ENCODE measurements at places on chromosomes 2 and 18.

DNA sequence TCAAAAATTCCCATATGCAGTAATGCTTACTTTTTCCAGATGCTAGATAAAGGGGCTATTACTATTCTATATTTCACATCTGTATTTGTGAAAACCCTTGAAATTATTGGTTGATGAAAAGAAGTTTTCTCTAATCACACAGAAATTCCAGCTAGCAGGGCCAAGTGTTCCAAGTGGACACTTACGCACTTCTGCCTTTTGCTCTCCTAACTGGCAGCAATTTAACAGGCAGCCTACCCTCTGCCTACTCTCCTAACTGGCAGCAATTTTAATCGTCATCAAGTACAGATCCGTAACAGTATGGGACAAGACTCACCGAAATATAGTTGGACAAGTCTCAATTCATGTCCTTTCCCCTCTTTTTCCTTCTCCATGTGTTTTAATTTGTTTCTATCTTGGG lies 12.0 kb downstream of the LRRC30 start:
- DNase-seq = no peak

GRCh38 chr18:11147962-11148679 lies 1.2 kb downstream of the PIEZO2 start:
- DNase-seq = no peak

DNA sequence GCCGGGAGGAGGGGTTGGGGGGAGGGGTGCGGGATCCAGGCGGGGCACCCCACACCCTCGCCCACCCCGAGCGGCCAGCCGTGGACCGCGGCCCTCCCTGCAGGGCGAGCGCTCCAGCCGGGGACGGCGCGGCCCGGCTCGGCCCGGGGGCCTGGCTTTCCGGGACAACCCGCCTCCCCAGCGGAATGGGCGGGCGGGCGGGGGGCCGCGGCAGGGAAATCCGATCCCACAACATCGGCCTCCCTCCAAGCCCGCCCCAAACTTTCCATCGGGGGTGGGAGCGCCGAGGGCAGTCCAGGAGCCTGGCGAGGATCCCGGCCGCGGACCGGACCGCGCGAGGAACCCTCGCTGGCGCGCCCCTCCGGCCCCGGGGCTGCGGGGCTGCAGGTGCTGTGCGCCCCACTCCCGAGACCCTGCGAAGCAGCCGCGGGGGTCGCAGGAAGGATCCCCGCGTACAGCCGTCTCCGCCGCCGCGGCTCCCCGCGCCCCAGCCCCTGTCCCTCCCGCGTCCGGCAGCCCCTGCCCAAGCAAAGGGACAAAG lies 529 bp downstream of the SEMA4C start:
- no peak for DNase-seq

DNA sequence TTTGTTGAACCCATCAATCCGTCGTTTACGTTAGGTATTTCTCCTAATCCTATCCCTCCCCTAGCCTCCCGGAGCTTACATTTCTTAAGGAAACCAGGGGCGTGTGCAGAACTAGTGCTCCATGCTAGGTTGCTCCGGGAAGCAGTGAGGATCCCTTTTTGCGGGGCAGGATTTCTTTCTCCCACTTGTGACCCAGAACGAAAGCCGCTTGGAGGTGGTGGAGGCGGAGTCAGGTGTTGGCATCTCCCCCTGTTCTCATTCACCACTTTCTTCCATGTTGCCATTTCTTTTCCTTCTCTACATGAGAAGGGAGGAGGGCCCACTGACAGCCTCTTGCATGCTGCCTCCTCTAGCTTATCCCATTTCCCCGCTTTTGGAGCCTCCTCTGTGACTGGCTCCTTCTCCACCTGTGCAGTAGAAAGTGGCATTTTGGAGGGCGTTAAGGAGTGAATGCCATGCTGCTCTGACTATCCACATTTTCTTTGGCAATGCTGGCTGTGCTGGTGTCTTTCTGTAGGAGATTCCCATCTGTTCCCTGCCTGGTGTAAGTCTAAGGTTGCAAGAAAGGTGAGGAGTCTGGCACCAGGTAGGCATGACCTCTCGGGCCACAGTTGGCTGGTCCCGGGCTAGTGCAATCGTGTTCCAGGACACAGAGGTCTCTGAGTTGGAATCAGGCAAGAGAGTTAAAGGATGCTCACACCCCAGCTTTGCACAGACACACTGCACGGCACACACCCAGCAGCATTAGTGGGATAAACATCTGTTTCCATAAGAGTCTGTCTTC lies 89.5 kb downstream of the ACKR3 start:
- DNase-seq = no peak

GRCh38 chr2:119119999-119120756 lies 38.4 kb downstream of the C1QL2 start:
- DNase-seq = no peak

DNA sequence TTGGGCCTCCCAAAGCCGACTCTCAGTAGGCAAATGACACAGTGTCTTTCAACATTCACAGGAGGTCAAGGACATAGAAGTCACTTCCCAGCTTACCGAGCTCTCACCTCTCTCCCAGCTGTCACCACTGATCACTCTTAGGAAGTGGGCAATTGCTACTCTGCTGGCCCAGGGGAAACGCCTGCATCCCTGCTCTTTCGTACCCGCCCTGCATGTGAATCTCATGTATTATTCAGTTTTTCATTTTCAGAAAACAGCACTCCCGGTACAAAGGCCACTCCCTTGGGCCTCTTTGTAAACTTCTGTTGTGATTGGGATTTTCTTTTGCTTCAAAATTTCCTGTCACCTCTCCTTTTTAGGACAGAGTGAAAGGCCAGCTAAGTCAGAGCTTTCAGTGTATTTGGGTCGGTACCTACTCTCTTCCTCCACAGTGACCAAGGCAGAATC lies 15.4 kb downstream of the MRPL44 start:
- no peak for DNase-seq

DNA sequence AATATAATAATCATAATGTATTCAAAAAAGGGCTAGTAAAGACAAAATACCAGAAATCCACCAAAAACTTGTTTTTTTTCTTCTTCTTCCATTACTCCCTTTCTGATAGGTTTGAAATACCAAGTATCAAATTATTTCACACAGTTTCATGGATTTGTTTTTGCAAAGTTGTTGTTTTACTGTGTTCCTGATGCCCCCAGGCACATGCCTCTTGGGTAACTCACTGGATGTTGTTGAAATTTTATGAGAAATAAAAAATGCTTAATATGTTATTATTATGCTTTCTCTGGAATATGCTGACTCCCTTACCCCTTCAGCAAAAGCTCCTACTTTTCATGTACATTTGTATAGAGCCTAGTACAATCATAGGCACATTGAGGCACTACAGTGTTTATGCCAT lies 419.6 kb downstream of the NRXN1 start:
- no peak for DNase-seq

- no peak for DNase-seq
These were observed 46.2 kb downstream of the PUM2 start for GRCh38 chr2:20304411-20304810.

DNA sequence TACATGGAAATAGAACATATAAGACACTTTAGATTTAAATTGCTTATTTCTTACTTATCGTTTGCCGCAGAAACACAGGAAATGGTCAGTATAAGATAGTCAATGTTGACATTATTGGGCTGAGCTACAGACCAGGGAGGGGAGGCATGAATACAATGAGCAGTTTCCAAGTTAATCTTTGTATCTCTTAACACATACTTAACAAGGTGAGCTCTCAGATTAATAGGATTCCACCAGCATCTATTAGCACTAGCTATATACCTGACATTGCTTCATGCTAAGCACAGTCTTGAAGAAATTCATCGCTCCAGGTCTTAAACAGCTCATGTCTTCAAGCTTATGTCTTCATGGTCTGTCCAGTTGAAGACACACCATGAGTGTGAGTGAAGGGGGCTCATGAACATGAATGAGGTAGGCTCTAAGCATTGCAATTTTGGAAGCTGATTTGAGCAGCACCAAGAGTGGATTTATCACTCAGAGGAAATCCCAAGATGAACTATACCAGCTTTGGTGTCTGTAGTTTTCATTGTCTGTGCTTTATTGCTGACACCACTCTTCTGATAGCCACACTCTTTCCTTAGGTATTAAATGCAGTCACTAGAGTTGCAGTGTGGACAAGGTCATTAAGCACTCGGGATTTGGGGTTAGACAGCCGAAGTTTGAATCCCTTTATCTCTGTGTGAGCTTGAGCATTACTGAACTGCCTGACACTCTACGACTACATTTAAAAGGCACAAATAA lies 359.3 kb upstream of the EPHA4 start:
- DNase-seq = no peak

DNA sequence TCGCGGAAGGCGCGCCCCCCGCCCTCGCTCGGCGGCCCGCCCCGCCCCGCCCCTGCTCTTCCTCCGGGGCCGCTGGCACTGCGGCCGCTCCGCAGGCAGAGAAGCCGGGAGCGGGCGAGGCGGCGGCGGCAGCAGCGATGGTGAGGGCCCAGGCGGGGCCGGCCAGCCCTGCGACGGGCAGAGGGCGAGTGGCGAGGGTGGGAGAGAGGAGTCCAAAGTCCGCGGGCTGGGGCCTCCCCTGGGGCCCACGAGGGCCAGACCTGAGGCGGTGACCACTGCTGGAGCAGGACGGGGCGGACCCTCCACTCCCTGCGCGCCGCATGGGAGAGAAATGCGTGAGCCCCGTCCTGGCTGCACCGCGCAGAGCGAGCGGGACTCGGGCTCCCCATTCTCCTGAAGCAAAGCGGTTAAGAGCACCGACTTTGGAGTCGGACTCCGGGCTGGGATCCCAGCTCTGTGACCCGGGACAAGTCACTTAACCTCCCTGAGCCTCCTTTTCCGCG lies at the start of gene VAMP5:
Gene VAMP5, plus strand, starts transcription at position 78 of the 503 bp plus-strand sequence. Its CDS starts 60 bp downstream, at position 138.
- DNase-seq = no peak

- no peak for DNase-seq
These were observed 56.5 kb downstream of the SLC4A5 start for GRCh38 chr2:74286725-74287124.

DNA sequence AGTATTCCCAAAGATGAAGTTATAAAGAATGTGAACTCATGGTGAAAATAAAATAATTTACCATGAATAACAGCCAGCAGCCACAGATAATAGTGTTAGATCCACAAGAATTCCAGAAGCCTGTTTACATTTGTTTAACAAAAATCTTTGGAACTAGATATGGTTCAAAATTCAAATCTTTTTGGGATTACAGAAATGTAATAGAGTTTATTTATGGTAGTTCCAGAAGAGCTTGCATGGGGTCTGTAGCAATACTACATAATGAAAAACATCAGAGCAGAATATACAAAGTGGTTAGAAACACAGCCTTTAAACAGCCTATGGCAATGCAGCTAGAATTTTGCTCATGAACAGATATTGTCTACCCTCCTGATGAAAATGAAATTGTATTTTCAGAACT lies 179.1 kb downstream of the RDH14 start:
- no peak for DNase-seq

DNA sequence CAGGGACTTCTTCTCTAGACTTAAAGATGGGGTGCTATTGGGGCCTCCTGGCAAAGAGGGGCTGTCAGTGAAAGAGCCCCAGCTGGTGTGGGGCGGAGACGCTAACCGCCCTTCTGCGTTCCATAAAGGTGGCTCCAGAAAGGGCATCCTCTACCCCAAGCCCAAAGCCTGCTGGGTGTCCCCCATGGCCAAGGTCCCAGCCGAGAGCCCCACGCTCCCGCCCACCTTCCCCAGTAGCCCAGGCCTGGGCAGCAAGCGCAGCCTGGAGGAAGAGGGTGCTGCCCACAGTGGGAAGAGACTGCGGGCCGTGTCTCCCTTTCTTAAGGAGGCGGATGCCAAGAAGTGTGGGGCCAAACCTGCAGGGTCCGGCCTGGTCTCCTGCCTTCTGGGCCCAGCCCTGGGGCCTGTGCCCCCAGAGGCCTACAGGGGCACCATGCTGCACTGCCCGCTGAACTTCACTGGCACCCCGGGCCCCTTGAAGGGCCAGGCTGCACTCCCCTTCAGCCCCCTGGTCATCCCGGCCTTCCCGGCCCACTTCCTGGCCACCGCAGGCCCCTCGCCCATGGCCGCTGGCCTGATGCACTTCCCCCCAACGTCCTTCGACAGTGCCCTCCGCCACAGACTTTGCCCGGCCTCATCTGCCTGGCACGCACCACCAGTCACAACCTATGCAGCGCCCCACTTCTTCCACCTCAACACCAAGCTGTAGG lies 15.2 kb downstream of the ARID5A start:
- no peak for DNase-seq

DNA sequence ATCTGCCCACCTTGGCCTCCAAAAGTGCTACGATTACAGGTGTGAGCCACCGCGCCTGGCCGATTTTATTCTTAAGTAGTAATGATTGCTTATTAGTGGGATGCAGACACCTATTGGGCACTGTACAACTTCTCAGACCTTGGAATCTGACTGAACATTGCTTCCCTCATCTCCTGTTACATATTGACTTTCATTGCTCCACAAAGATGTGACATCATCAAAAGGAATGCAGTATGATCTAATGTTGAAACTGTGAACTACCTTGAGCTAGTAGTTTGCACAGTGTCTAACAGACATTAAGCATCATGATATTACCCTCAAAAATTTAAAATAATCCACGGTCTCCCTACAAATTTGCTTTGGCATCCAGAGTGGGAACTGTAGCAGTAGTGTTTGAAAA lies 109.8 kb upstream of the SIX2 start:
- no peak for DNase-seq
